IMR-90 (cell line): ENCODE measurements at places on chromosomes 2 and 18. TPM values are rescaled to one million over a fixed set of nuclear protein-coding genes. Genes with fewer than 3 reads are reported as not detected.

DNA sequence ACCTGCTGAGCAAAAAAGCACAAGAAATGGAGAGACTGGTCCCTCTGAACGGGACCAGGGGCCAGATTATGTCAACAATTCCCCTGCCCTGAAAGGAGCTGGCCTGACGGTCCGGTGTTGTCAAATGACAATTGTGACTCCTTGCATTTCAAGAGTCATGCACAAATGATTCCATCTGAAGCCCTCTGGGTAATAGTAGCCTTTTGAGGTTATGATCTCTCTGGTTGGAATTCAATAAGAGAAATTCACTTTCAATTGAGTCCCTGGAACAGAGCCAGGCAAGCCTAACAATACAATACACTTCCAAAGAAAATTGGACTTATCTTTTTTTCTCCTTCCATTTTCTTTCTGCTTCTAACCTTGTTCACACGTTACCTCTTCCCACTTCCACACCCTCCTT lies 116.9 kb downstream of the C1D start:
- no peak for DNase-seq
- no peak overlapping the region for H3K4me3 ChIP-seq
- H3K27me3 ChIP-seq, result peaks cover 3% of the 10 kb centered on the region
- H3K27ac ChIP-seq, result no peak overlapping the region
- no peaks in the 10 kb centered on the region for H3K36me3 ChIP-seq

- H3K27ac ChIP-seq, result no peak within 1 kb of the TSS
- H3K4me1 ChIP-seq, result no peaks in the 10 kb centered on the region; the same call in none of the 2 replicates
- no peaks in the 10 kb centered on the region for H3K36me3 ChIP-seq
Measured at GRCh38 chr2:219627103-219628100, at the start of gene SLC4A3. Gene SLC4A3, plus strand, starts transcription at chr2:219627630. Its CDS starts 363 bp downstream, at chr2:219627993.

- H3K27ac ChIP-seq, result no peak overlapping the region
- H3K36me3 ChIP-seq, result no peaks in the 10 kb centered on the region
- no peak for DNase-seq
- H3K27me3 ChIP-seq, result peaks cover 12% of the 10 kb centered on the region; the same call in 1 of the 2 replicates
- no peak overlapping the region for H3K4me3 ChIP-seq
- peaks cover 2% of the 10 kb centered on the region; the same call in 1 of the 2 replicates for H3K4me1 ChIP-seq
Measured at GRCh38 chr18:37335409-37335736, 230.2 kb downstream of the CELF4 start.

GRCh38 chr2:134216152-134216829 lies 37.6 kb upstream of the MGAT5 start:
- H3K4me1 ChIP-seq, result peaks cover 16% of the 10 kb centered on the region
- H3K36me3 ChIP-seq, result peaks cover 2% of the 10 kb centered on the region; the same call in 1 of the 2 replicates
- H3K4me3 ChIP-seq, result no peak overlapping the region
- DNase-seq, result no peak
- H3K27me3 ChIP-seq, result no peaks in the 10 kb centered on the region

- H3K27me3 ChIP-seq, result peaks cover 3% of the 10 kb centered on the region; the same call in 1 of the 2 replicates
- no peak overlapping the region for H3K27ac ChIP-seq
- no peak overlapping the region for H3K4me3 ChIP-seq
- DNase-seq, result no peak
- H3K4me1 ChIP-seq, result no peaks in the 10 kb centered on the region
Measured at GRCh38 chr2:1766425-1766824, 22.1 kb upstream of the PXDN start.

- no peaks in the 10 kb centered on the region for H3K36me3 ChIP-seq
- H3K4me3 ChIP-seq, result no peak overlapping the region
- DNase-seq, result peak; percentile 27
- H3K27me3 ChIP-seq, result no peaks in the 10 kb centered on the region
- H3K4me1 ChIP-seq, result peaks cover 10% of the 10 kb centered on the region
Measured at GRCh38 chr2:21642647-21643046, 518.9 kb downstream of the TDRD15 start.

DNA sequence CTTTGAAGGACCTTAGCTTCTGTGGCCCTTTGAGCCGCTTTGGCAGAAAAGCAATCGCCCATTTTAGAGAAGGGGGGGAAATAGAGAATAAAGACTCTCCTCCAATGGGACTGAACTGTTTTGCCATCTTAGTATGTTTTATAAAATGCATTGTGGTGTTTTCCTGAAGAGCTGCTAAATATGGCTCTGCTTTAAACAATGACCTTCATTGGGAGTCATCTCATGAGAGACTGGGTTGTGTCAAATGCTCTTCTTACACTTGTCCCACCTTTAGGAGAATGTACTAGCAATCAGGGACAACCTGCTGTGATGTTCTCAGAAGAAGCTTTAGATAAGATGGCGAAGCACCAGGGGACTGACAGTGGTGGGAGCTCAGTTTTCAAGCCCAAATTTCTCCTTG lies 418.9 kb upstream of the POU3F3 start:
- H3K4me3 ChIP-seq, result no peak overlapping the region
- no peak overlapping the region for H3K27ac ChIP-seq
- H3K4me1 ChIP-seq, result no peaks in the 10 kb centered on the region
- no peak for DNase-seq
- no peaks in the 10 kb centered on the region for H3K27me3 ChIP-seq

GRCh38 chr2:241011751-241012510 lies 13.5 kb downstream of the SNED1 start:
- H3K4me3 ChIP-seq, result no peak overlapping the region
- H3K4me1 ChIP-seq, result peaks cover 13% of the 10 kb centered on the region; the same call in 1 of the 2 replicates
- H3K27ac ChIP-seq, result no peak overlapping the region
- no peaks in the 10 kb centered on the region for H3K27me3 ChIP-seq

- no peak overlapping the region for H3K27ac ChIP-seq
- H3K27me3 ChIP-seq, result no peaks in the 10 kb centered on the region
- no peak overlapping the region for H3K4me3 ChIP-seq
- no peak for DNase-seq
Measured at GRCh38 chr2:123695426-123695825, 329.7 kb upstream of the CNTNAP5 start.

GRCh38 chr2:233546774-233547173 lies 19.8 kb downstream of the USP40 start:
- no peak overlapping the region for H3K4me3 ChIP-seq
- H3K36me3 ChIP-seq, result peaks cover 15% of the 10 kb centered on the region
- H3K4me1 ChIP-seq, result peaks cover 3% of the 10 kb centered on the region; the same call in 1 of the 2 replicates
- DNase-seq, result no peak
- no peak overlapping the region for H3K27ac ChIP-seq
- no peaks in the 10 kb centered on the region for H3K27me3 ChIP-seq

GRCh38 chr2:219246559-219246958 lies 1.3 kb downstream of the STK16 start:
- peaks cover 29% of the 10 kb centered on the region for H3K4me1 ChIP-seq
- no peak overlapping the region for H3K27ac ChIP-seq
- peaks cover 21% of the 10 kb centered on the region; the same call in 1 of the 2 replicates for H3K36me3 ChIP-seq
- DNase-seq, result no peak
- H3K4me3 ChIP-seq, result no peak overlapping the region

GRCh38 chr2:127313406-127313805 lies 19.5 kb upstream of the ERCC3 start:
- no peaks in the 10 kb centered on the region for H3K4me1 ChIP-seq
- H3K4me3 ChIP-seq, result no peak overlapping the region
- no peak for DNase-seq
- H3K27me3 ChIP-seq, result no peaks in the 10 kb centered on the region

DNA sequence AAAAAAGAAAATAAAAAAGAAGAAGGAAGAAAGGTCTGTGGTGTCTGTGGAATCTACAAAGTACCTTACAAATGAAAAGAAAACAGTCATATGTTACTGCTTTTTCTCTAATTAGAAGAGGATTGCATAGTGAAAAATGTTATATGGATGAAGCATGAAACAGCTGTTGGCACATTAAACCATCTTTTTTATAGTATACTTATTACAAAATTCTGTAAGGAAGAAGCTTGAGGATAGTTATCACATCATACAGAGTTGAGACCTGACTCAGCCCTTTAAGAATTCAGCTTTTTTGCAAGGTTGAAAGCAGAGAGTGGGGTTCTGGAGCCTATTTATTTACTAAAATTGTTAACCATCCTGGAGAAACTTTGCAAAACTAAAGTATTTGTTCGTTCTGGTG lies 222.7 kb downstream of the PHLPP1 start:
- H3K4me1 ChIP-seq, result 0 out of 2 replicates have a peak, but pooled peaks cover 4% of the 10 kb centered on the region
- H3K27me3 ChIP-seq, result no peaks in the 10 kb centered on the region
- H3K27ac ChIP-seq, result no peak overlapping the region
- DNase-seq, result peak; percentile 73
- no peaks in the 10 kb centered on the region for H3K36me3 ChIP-seq

DNA sequence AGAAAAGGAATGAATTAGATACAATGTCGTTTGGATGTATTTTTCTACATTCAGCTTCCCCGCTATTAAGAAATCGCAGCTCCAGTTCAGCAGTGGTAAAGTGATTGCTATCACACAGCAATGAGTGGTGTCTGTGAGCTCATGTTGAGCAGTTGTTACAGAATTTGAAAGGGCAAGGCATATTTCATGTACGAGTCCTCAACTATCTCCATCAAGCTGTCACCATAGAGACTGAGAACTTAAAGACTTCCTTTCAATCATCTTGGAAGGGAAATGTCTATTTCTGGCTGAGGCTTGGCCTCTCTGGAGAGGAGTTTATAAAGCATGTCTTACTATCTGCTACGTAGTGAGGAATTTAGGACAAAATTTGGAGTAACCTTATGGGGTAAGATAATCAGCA lies 24.4 kb upstream of the FAM117B start:
- no peaks in the 10 kb centered on the region for H3K27me3 ChIP-seq
- no peak overlapping the region for H3K4me3 ChIP-seq
- DNase-seq, result peak; percentile 18
- no peak overlapping the region for H3K27ac ChIP-seq

- no peaks in the 10 kb centered on the region for H3K27me3 ChIP-seq
- no peaks in the 10 kb centered on the region for H3K36me3 ChIP-seq
- no peak overlapping the region for H3K4me3 ChIP-seq
- H3K4me1 ChIP-seq, result no peaks in the 10 kb centered on the region
- no peak overlapping the region for H3K27ac ChIP-seq
- no peak for DNase-seq
Measured at GRCh38 chr2:182019731-182020130, 34.1 kb downstream of the PPP1R1C start.

- peak overlapping the region; percentile 65 for H3K27ac ChIP-seq
- peak; percentile 90 for DNase-seq
- no peaks in the 10 kb centered on the region for H3K27me3 ChIP-seq
- no peak overlapping the region for H3K4me3 ChIP-seq
Measured at GRCh38 chr18:56402872-56403516, 235.4 kb downstream of the TXNL1 start.

DNA sequence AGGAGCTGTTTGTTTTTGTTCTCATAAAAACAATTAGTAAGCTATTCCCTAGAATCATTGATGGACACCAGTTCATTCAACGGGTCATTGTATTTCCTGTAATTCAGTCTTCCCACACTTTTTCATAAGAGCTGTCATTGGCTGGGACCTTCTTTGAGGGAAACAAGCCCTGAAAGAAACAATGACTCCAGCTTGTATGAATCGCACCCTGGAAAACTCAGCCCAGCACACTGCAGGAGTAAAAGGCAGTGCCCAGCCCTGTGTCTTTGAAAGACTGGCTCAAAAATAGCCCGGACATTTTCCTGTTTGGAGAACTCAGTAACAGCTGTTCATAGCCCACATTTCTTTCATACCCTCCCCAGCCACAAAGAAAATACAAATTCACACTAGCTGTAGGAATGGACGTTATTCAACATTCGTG lies 81.5 kb downstream of the NCKAP5 start:
- H3K4me1 ChIP-seq, result peaks cover 6% of the 10 kb centered on the region
- no peaks in the 10 kb centered on the region for H3K27me3 ChIP-seq
- no peaks in the 10 kb centered on the region for H3K36me3 ChIP-seq
- peak; percentile 13 for DNase-seq
- H3K27ac ChIP-seq, result peak overlapping the region; percentile 55; the same call in 1 of the 2 replicates

- no peaks in the 10 kb centered on the region for H3K27me3 ChIP-seq
- no peaks in the 10 kb centered on the region for H3K4me1 ChIP-seq
- no peak for DNase-seq
- H3K27ac ChIP-seq, result no peak overlapping the region
- no peak overlapping the region for H3K4me3 ChIP-seq
Measured at GRCh38 chr2:19484736-19485135, 126.3 kb upstream of the OSR1 start.

DNA sequence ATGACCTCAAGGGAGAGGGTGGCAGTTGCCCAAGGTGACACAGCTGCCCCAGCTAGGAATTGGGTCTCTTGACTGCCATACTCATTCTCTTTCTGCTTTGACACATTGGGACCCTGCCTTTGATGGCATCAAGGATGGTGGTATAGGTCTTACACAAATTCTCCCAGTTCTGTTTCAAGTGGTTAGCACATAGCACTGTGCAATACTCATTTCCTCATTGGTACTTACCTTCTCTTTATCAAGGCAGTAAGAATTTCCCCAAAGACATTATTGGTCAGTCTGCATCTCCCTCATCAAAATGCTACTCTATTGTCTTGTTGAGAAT lies 35.9 kb upstream of the CCDC93 start:
- H3K36me3 ChIP-seq, result no peaks in the 10 kb centered on the region
- no peak overlapping the region for H3K27ac ChIP-seq
- no peaks in the 10 kb centered on the region for H3K4me1 ChIP-seq
- peaks cover 23% of the 10 kb centered on the region for H3K27me3 ChIP-seq
- no peak for DNase-seq
- no peak overlapping the region for H3K4me3 ChIP-seq

DNA sequence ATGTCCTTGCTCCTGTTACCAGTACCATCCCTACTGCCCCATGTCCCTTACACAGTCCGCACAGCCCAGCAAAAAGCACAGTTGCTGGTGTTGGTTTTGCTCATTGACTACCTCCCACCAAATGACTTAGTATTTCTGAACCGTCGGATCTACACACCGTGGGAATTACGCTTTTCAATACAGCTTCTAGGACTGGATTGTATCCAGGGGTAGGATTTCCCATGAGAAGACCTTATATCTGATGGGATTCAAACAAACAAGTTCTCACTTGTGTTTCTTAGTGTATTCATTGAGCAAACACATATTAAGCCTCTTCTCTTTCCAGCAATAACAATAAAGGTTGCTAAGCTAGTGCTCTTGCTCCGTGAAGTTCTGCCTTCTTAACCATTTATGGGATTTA lies 25.8 kb downstream of the TRAPPC12 start:
- no peak for DNase-seq
- no peaks in the 10 kb centered on the region for H3K4me1 ChIP-seq
- H3K27ac ChIP-seq, result no peak overlapping the region
- H3K27me3 ChIP-seq, result no peaks in the 10 kb centered on the region
- H3K4me3 ChIP-seq, result no peak overlapping the region

DNA sequence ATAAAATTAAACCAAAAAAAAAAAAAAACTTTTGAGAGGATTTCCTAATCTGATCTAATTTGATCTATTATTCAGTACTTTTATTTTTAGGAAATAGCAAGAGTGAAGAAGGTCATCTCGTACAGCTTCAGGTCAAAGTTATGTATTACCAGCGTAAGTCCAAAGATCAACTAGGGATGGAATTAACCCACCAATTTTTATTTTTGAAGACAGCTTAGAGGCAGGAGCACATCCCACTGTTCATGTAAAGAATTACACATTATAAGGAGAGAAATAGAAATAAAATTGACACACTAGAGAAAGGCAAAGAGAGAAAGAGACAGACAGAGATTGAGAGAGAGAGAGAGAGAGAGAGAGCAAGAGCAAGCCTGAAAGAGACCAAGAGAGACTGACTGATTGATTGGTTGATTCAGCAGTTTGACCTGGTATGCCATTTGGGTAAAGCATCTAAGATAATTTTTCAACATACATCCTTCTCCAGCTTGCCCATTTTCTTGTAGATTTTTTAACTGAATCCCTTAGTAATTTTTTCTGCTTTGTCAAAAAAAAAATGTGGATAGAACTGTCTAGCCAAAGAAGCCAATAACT lies 25.1 kb downstream of the DOCK10 start:
- H3K4me3 ChIP-seq, result no peak overlapping the region
- no peaks in the 10 kb centered on the region for H3K36me3 ChIP-seq
- H3K27ac ChIP-seq, result no peak overlapping the region
- DNase-seq, result no peak

KCNS3 gene
- 4.3 and 5.3 TPM in 2 replicates for total RNA-seq

MEP1B gene
- not detected in 2 replicates for total RNA-seq

PPIG gene
- 10.4 and 30.8 TPM in 2 replicates for total RNA-seq

FAP gene
- total RNA-seq, result 71.0 and 93.9 TPM in 2 replicates

TCF7L1 gene
- total RNA-seq, result 0.72 and 1.1 TPM in 2 replicates

SLC16A14 gene
- 0.56 and 0.90 TPM in 2 replicates for total RNA-seq

SPHKAP gene
- total RNA-seq, result not detected in 2 replicates

PLCL1 gene
- total RNA-seq, result 0.18 and 0.56 TPM in 2 replicates

ALKAL2 gene
- not detected in 2 replicates for total RNA-seq

MDH1B gene
- total RNA-seq, result 0.54 and 0.56 TPM in 2 replicates
